ENCODE measurements at places on chromosomes 5 and 9. TPM values are rescaled to one million over a fixed set of nuclear protein-coding genes. Genes with fewer than 3 reads are reported as not detected.

GRCh38 chr9:4510546-4511322, 20.5 kb downstream of the SLC1A1 start:
- no peaks in the 10 kb centered on the region for H3K4me1 ChIP-seq
- DNase-seq: no peak
- no peaks in the 10 kb centered on the region for H3K27me3 ChIP-seq
- no peak overlapping the region for H3K4me3 ChIP-seq
- no peak overlapping the region for H3K27ac ChIP-seq

DNA sequence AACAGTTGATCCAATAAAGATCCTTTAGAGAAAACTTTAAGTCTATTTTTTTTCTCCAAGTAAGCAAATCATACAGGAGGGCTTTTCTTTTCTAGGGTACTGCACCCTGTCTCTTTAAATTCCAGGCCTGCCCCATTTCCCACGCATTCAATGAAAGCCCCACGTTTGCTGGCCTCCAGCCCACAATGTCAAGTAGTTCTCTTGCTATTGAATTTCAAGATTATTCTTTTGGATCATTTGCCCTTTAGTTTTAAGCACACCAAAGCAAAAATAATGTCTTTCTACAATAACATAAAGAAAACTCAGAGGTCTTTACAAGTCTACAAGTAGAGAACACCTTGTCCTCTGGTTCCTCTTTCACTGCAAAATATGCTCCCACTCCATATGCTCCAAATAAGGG, 15.6 kb downstream of the MLLT3 start:
- H3K27me3 ChIP-seq: no peaks in the 10 kb centered on the region
- H3K27ac ChIP-seq: no peak overlapping the region

Gene GKAP1
- total RNA-seq: 3.4 TPM

DNA sequence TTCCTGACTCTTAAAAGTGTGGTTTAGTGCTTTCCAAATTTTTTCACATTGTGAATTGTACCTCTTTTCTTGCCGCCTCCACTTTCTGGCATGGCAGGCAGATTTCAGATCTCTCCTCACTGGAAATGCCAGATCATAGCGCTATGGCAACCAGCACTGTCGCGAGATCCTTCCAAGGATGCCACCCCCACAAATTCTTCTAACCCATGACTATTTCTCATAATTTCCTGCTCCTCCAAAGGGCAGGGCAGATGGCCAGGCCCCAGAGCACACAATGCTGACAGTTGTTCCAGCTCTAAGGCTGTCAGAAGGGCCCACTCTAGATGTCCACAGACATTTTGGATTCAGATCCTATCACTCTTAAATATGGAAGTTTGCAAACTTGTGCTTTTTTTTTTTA, 446.2 kb upstream of the RIOK2 start:
- DNase-seq: peak; percentile 53
- no peak overlapping the region for H3K4me3 ChIP-seq
- peaks cover 7% of the 10 kb centered on the region for H3K4me1 ChIP-seq
- no peak overlapping the region for H3K27ac ChIP-seq
- H3K27me3 ChIP-seq: no peaks in the 10 kb centered on the region

DNA sequence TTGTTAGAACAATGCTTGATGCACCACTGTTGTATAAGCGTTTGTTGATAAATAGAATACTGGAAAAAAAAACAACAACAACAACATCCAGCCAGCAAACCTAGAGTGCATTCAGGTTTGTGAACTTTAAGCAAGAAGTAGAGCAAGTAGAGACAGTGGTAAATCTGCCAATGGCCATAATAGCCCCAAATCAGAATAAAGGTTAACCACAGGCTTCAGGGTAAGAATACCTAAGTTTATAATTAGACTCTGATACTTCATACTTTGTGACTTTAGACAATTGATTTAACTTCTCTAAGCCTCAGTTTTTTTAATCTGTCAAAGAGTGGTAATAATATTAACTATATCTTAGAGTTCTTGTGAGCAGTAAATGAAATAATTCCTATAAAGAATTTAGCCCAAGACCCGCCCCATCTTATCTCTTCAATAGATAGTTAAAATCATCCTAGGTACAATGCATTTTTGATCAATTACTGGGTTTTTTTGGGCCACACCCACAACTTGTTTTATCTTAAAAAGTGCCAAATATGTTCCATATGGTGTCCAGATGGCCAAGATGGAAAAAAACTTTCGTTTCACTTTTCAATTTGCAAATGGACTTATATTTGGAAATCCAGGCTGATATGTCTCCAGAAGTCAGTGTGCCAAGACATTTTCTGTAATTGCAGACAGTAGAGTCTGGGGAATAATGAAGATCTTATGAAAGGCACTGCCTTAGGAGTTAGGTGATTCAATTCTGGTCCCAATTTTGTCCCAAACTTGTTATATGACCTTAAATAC, 24.5 kb upstream of the DPYSL3 start:
- no peaks in the 10 kb centered on the region for H3K36me3 ChIP-seq
- no peak overlapping the region for H3K4me3 ChIP-seq
- H3K27ac ChIP-seq: no peak overlapping the region
- DNase-seq: no peak
- no peaks in the 10 kb centered on the region for H3K4me1 ChIP-seq

DNA sequence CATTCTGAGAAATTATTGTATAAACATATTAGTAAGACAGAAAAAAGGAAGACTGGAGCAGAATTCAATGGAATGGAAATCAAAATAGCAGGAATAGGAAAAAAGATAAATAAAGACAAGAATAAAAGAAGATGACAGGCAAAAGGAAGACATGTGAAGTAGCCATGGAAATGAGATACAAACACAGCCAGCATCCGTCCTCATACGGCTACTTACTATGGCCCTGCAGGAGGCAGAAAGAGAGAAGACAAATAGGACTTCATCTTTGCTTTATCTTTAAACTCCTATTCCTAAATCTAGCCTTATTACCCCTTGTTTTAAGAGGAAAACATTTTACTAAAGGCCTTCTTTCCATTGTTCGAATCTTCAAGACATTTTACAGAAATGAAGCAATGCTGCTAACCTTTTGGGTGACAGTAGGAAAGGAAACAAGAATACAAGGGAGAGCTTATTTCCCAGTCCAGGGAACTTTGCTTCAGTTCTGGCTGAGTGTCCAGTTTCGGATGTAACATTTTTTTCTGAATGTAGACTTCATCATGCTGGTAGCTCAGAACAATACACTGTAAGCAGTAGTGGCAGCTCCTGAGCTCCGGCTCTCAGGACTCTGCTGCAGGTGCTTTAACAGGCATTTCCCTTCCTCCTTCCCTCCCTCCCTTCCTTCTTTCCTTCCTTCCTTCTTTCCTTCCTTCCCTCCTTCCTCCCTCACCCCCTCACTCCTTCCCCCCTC, 106.4 kb upstream of the SLC12A2 start:
- no peak overlapping the region for H3K27ac ChIP-seq
- no peaks in the 10 kb centered on the region for H3K4me1 ChIP-seq
- H3K36me3 ChIP-seq: no peaks in the 10 kb centered on the region
- H3K4me3 ChIP-seq: no peak overlapping the region

GRCh38 chr9:80842389-80842788, 847.0 kb downstream of the TLE1 start:
- no peak for DNase-seq
- H3K4me3 ChIP-seq: no peak overlapping the region
- H3K27me3 ChIP-seq: no peaks in the 10 kb centered on the region

Gene PFN3
- not detected for total RNA-seq

GRCh38 chr5:142095035-142095434, 13.5 kb upstream of the NDFIP1 start:
- no peaks in the 10 kb centered on the region for H3K36me3 ChIP-seq
- H3K27me3 ChIP-seq: no peaks in the 10 kb centered on the region
- H3K4me1 ChIP-seq: peaks cover 9% of the 10 kb centered on the region
- no peak for DNase-seq
- H3K4me3 ChIP-seq: no peak overlapping the region

Gene RANBP3L
- total RNA-seq: 1.4 TPM

Gene TNFSF8
- 4.0 TPM for total RNA-seq

DNA sequence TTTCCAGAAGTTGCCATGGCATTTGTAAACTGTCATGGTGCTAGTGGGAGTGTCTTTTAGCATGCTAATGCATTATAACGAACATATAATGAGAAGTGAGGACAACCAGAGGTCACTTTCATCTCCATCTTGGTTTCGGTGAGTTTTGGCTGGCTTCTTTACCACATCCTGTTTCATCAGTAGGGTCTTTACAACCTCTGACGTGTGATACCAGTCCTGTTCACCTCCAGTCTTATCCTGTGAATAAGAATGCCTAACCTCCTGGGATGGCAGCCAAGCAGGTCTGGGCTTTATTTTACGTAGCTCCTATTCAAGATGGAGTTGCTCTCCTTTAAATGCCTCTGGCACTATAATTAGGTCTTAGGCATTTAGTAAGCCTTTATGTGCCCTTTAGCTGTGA, 20.4 kb upstream of the RFK start:
- no peak overlapping the region for H3K4me3 ChIP-seq
- H3K4me1 ChIP-seq: no peaks in the 10 kb centered on the region
- no peaks in the 10 kb centered on the region for H3K27me3 ChIP-seq
- H3K36me3 ChIP-seq: no peaks in the 10 kb centered on the region
- no peak overlapping the region for H3K27ac ChIP-seq

DNA sequence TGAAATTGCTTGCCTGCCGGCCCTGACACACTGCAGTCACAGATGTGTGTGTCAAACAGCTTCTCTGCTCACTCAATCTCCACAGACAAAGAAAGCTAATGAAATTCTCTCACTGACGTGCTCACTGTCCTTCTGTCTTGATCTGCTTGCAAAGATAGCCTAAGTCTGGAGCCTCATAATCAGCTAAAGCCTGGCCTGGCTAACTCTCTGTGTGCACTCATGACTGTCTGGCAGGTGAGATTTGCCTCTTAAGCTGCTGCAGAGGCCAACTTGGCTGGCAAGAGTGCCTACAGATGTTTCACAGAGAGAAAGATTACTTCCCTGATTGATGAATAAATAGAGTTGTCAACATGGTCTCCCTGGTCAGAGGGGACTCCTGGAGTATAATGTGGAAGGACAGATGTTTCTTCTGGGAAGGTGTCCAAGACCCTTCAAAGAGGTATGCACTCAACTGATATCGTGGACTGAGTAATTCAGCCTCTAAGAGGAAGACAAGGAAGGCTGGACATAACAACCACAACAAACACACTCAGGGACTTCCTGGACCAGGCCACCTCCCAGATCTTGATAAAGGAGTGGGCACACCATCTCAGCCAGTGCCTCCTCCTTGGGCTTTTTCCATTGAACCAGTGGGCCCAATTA, 362.0 kb downstream of the SPOCK1 start:
- no peaks in the 10 kb centered on the region for H3K27me3 ChIP-seq
- no peaks in the 10 kb centered on the region for H3K36me3 ChIP-seq
- DNase-seq: no peak

DNA sequence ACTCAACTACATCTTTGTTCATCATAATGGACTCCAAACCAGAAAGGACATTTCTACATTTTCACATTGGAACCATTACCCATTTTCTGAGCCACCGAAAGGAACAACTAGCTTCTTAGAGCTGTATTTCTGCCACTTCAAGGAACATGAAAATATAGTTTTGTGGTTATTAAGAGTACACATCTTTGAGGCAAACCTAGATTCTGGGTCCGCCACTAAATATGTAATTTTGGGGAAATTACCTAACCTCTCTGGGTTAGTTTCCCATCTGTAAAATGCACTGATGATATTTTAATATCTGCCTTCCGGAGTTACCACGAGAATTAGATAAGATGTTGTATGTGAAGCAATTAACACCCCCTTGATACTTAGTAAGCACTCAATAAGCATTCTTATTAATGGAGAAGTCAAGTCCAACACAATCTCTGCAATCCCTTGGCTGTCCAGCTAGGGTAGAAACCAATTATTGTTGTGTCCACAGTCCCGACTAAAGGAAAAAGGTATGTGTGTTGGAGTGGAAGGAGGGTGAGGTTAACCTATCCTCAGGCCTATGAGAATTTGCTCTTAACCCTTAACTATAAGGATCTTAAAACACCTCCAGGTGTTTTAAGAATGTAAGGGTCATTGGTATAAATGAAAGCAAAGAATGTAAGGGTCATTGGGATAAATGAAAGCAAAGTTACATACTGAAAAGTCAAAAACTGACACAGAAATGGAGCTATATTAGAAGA, 94.0 kb upstream of the PTGER4 start:
- no peak overlapping the region for H3K4me3 ChIP-seq
- H3K36me3 ChIP-seq: no peaks in the 10 kb centered on the region
- no peak overlapping the region for H3K27ac ChIP-seq
- no peak for DNase-seq

DNA sequence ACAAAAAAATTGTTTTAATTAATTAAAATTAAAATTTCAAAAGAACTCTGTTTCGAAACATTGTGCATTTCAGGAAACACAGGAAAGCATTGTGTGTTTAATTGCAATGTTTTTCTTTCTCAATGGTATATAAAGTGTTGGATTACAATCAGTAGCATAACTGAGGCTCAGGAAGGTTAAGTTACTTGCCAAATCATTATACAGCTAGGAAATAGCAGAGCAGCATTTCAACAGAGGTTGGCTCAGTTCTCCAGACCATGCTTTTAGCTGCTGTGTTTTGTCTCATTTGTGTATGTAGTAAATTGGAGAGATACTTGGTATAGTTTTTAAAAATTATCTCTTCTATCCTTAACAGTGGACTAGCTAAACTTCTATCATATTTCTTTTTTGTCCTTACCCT, 30.0 kb upstream of the CAMLG start:
- peaks cover 98% of the 10 kb centered on the region for H3K36me3 ChIP-seq
- H3K4me1 ChIP-seq: no peaks in the 10 kb centered on the region
- no peak for DNase-seq
- no peaks in the 10 kb centered on the region for H3K27me3 ChIP-seq
- H3K27ac ChIP-seq: no peak overlapping the region

Gene SPINK7
- not detected for total RNA-seq

Gene SLC45A2
- 1.7 TPM for total RNA-seq

Gene SPATA31A3
- total RNA-seq: not detected

- H3K4me1 ChIP-seq: peaks cover 8% of the 10 kb centered on the region
- H3K27ac ChIP-seq: no peak overlapping the region
- no peak overlapping the region for H3K4me3 ChIP-seq
Measured at GRCh38 chr9:99362321-99362720, 140.2 kb downstream of the SEC61B start.

DNA sequence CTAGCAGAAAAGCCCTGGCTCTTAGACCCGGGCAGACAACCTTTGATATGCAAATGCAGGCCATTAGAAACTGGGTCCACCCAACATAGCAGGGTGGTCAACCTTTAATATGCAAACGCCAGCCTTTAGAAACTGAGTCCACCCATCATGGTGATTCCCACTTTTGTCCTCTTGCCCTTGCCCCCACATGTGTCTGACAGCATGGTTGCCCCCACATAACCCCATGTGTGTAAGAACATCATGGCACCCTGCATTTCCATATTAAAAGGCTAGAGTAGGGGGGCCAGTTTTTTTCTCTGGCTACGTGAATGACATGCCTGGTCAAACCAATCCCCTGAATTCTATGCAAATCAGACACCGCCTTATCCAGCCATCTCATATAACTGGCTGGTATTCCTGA, 273.2 kb upstream of the PRDM9 start:
- no peaks in the 10 kb centered on the region for H3K4me1 ChIP-seq
- DNase-seq: no peak
- H3K27ac ChIP-seq: no peak overlapping the region

Data from suprapubic skin (tissue), 4 donors.